Cortex of kidney (tissue), 1 donor: ENCODE measurements at places on chromosomes 2 and 18.

DNA sequence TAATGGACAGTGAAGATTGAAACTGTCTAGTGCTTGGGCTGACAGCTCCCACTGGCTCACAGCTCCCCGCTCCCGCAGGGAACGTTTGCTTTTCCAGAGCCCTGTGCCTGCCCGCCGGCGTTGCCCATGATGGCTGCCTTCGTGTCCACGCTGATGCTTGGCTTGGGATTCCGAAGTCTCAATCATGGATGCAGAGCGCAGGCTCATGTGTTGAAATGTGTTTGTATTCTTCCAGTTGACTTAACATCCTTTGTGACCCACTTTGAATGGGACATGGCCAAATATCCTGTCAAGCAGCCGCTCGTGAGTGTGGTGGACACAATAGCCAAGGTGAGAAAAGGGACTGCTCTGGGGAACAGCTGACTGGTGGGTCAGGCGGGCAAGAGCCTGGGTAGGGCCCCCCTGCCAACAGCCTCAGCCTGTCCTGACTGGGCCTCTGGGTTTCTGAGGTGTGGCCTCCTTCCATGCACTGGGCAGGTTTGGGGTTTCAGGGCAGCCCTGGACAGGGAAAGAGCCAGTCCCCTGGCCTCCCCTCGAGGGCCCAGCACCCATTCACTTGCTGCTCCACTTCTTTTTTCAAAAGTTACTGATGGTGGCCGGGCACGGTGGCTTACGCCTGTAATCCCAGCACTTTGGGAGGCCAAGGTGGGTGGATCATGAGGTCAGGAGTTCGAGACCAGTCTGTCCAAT lies 42.8 kb downstream of the ATP6V1C2 start:
- DNase-seq: no peak

DNA sequence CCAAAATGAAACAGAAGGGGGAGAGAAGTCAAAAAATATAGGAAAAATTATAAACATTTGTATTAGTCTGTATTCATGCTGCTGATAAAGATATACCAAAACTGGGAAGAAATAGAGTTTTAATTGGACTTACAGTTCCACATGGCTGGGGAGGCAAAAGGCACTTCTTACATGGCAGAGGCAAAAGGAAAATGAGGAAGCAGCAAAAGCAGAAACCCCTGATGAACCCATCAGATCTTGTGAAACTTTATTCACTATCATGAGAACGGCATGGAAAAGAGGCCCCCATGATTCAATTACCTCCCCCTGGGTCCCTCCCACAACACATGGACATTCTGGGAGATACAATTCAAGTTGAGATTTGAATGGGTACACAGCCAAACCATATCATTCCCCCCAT lies 79.1 kb downstream of the ZRANB3 start:
- DNase-seq: no peak

DNA sequence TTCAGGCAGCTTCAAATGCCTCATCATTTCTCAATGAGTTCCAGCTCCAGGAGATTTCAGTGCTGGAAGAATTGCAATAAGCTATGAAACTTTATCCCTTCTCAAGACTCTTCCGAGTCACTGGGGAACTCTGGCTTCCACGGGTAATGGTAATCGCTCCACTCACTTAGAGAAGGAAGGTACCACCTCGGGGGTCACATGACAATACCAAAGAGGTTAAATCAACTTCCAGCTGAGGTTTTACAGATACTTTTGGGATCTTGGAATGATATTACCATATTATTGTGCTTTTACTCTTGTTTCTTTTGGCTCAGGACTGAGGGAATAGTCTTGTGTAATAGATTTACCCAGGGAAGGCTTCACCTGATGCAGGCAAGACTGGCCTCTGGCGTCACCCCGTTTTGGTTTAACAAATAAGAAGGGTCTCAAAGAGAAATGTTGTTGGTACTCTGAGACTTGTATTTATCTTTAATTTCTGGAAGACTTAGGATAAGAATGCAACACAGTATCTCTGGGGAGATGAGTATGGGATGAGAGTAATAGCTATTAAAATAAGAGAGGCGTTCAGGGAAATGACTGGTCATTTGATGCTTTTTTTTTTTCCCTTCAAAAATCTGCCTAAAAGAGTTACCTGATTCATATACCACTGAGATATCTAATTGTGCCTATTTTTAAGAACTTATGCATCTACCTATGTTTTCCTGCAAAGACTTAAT lies 316.9 kb upstream of the ZEB2 start:
- DNase-seq: no peak

- no peak for DNase-seq
Measured at GRCh38 chr2:47457268-47457667, 54.3 kb downstream of the MSH2 start.

GRCh38 chr2:149781263-149781808 lies 193.8 kb upstream of the MMADHC start:
- no peak for DNase-seq

- DNase-seq: no peak
Measured at GRCh38 chr2:215772634-215773563, 240.5 kb downstream of the MREG start.

GRCh38 chr2:5867056-5867455 lies 174.9 kb downstream of the SOX11 start:
- DNase-seq: no peak

- no peak for DNase-seq
Measured at GRCh38 chr2:37052600-37053332, 31.4 kb downstream of the HEATR5B start.

DNA sequence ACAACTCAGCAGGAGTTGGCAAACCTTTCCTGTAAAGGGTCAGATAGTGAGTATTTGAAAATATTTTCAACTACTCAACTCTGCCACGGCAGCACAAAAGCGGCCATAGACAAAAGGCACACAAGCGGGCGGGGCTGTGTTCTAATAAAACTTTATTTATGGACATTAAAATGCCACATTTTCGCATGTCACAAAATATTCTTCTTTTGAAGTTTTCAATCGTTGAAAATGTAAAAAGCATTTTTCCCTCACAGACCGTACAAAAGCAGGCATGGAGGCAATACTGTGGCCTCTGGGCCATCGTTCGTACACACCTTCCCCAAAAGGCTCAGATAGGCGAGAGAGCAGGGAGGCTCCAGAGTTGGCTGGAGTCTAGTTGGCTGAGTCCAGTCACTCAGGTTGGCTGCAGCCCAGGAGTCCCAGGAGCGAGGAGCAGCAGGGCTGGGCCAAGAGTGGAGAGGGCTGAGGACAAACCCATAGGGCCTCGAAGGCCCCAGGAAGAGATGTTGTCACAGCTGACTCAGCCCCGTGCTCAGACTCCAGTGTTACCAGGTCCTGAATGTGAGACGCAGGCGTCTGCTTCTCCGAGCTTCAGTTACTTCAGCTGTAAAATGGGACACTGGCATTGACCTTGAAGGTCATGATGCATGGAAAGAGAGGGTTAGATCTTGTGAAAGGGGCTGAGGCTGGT lies 42.5 kb downstream of the SDC1 start:
- no peak for DNase-seq

DNA sequence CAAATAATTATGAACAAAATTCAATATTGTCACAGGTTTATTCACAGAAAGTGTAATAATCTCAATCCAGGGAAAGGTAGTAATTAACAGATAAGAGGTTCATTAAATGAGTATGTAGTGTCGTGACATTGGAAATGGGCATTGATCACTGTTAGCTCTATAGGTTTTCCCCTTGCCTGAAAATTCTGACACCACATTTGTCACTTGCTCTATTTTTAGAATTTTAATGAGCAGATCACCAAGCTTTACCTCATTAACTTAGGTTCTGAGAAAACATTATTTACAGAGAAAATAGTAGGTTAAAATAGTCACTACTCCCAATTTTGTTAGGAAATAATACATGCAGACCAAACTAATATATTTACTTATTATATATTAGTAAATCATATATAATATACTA lies 344.0 kb downstream of the DSC3 start:
- no peak for DNase-seq

GRCh38 chr2:232502511-232502910 lies 14.9 kb upstream of the ECEL1 start:
- DNase-seq: no peak

- DNase-seq: no peak
Measured at GRCh38 chr2:114068438-114068837, 178.5 kb downstream of the ACTR3 start.

- DNase-seq: no peak
Measured at GRCh38 chr2:232802091-232802490, 25.7 kb upstream of the KCNJ13 start.

DNA sequence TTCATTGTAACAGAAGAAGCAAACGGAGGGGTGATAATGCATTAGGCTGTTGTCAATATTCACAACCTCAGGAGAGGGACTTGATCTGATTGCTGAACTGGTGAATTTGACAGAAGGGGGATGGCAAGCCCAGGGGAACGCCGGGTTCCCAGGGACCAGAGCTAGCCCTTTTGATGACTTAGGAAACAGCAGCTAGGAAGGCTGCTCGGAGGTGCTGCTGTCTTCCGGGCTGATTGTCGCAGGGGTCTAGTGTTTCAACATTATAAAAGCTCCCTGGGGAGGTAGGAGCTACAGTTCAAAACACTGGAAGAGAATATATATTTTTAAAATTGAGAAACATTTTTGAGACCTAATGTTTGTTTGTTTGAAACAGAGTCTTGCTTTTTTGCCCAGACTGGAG lies 47.3 kb downstream of the CD8B2 start:
- no peak for DNase-seq
